ENCODE measurements at places on chromosomes 5 and 9.

DNA sequence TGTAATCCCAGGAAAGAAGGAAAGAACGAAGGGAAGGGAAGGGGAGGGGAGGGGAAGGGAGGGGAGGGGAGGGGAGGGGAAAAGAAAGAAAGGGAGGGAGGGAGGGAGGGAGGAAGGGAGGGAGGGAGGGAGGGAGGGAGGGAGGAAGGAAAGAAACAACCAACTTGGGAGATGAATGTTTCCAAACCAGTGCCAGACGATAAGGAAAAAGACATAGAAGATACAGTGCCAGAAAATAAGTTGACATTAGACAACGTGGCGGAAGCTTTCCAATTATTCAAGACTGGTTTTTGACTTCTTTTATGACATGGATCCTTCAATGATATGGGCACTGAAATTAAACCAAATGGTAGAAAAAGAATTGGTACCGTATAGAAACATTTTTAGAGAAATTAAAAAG, 181.2 kb upstream of the POU5F2 start:
- DNase-seq, result no peak

GRCh38 chr5:170986598-170986997, 124.8 kb downstream of the RANBP17 start:
- no peak for DNase-seq

- no peak for DNase-seq
Observed at GRCh38 chr9:8278048-8278447, 478.5 kb upstream of the DMAC1 start.

DNA sequence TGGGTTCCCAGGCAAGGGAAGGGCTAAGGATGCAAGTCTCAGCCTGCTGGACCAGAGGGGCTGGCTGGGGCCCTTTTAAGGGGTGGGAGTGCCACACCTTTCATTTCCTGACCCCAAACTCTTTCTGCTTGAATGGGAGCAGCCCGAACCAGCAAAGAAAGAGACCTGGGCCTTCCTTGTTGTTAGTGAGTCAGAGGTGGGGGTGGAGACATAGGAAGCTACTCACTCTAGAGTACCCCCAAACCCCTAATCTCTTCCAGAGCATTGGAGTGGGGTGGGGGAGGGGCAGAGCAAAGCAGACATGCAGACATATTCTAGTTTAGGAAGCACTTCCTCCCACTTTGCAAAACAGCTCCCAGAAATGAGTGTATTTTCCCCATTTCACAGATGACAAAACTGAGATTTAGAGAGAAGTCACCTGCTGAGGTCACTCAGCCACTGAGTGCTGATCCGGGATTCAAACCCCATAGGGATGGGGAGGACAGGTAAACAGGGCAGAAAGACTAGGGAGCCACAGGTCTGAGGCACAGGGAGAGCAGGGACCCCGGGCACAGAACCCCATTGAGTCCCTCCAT, 6.0 kb upstream of the AQP3 start:
- no peak for DNase-seq

DNA sequence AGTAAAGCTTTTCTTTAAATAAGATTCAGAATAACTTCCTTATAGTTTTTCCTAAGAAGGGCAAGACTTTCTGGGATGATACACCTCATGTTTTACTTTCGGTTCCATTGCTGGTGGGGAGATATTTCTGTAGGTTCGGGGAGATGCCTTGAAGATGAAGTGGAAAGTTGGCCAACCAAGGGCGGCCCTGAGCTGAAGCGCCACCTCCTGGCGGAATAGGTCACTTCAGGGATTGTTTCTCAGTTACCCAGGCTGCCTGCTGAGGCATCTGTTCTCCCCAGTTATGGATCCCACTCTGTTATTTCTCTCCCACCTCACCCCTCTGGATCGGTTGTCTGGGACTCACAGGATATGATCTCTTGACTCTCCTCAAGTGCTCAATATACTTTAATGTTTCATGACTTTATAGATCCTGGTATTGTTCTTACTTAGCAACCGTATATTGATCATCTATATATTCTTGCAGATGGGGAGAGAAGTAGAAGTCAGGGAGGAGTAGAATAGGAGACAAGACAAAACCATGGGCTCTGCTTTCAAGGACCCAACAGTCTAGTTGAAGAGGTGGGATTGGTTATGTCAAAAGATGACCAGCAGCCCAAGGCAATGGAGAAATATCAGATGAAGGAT, 23.4 kb downstream of the MEGF10 start:
- DNase-seq, result peak; percentile 85
